ENCODE measurements at places on chromosomes 16 and 17.

DNA sequence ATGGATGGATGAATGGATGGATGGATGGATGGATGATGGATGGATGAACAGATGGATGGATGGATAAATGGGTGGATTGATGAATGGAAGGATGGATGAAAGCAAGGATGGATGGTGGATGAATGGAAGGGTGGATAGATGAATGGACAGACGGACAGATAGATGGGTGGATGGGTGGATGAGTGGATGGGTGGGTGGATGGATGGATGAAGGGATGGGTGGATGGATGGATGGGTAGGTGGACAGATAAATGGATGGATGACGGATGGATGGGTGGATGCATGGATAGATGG lies 14.9 kb downstream of the SRL start:
- DNase-seq = no peak

- no peak for DNase-seq
These were observed 34.5 kb downstream of the LITAFD start for GRCh38 chr16:8916541-8917225.

DNA sequence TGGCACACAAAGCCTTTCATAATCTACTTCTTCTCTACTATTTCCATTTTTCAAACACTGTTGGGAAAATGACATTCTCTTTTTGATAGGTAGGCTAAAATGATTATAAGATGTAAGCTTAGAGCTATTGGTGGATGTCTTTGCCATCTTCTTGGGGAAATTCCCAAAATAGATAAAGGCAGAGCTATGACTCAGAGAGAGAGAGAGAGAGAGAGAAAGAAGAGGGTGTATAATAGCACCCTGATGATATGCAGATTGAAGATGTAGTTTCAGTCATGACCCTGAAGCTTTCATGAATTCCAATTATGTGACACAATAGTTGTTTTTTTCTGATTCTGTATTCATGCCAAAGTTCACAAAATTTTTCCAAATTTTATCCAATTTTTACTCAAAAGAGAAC lies 529.1 kb downstream of the HS3ST4 start:
- no peak for DNase-seq

DNA sequence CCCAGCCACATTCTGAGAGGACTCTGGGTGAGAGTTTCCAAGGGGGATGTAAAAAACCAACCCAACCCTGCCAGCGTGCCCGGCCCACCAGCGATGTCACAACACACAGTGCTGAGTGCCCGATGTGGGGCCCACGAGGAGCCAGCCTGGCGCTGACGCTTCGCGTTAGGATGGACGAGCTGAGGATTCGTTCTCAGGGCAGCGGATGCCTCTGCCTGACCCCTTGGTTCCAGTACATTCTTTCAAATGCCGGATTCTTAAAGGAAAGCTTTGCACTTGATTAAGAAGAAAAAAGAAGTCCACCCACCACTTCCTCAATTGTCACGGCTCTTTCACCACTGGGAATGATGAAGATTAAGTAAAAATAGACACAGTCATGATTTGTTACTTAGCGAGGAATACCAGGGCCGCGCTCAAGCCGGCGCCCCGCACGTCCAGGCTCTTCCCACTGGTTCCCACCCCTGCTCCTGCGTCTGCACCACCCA lies 79.4 kb downstream of the IRF8 start:
- no peak for DNase-seq

- no peak for DNase-seq
These were observed 120.6 kb upstream of the KCNJ16 start for GRCh38 chr17:69954241-69954925.

GRCh38 chr17:3647769-3648555 lies 11.4 kb downstream of the CTNS start:
- DNase-seq = peak; percentile 52

DNA sequence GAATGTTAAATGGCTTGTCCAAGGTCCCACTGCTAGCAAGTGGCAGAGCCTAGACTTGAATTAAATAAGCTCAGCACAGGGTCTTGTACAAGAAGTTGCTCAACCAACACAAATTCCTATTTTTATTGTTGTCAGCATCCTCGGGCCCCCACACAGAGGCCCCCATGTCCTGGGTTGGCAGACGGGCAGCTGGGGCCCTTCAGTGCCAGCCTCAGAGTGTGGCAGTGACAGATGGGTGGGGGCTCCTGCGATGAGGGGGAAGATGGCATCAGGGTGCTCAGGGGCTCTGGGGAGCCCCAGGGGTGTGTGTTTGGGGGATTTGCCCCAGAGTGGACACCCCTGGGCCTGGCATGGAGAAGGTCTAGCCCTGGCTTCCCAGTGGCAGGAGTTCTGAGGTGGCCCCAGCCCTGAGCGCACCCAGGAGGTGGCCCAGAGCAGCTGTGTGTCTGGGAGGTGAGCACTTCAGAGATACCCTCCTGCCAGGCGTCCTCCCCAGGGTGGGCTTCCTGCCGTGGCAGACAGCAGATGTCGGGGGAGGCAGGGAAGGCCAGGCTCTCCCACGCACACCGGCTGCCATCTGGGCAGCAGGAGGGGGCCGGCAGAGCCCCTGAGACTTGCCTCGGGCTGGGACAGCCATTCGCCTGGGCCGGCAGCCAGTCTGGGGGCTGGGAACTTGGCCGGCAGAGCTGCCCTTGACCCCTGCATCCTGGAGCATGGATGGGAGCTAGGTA lies 150.8 kb downstream of the C16orf78 start:
- no peak for DNase-seq

DNA sequence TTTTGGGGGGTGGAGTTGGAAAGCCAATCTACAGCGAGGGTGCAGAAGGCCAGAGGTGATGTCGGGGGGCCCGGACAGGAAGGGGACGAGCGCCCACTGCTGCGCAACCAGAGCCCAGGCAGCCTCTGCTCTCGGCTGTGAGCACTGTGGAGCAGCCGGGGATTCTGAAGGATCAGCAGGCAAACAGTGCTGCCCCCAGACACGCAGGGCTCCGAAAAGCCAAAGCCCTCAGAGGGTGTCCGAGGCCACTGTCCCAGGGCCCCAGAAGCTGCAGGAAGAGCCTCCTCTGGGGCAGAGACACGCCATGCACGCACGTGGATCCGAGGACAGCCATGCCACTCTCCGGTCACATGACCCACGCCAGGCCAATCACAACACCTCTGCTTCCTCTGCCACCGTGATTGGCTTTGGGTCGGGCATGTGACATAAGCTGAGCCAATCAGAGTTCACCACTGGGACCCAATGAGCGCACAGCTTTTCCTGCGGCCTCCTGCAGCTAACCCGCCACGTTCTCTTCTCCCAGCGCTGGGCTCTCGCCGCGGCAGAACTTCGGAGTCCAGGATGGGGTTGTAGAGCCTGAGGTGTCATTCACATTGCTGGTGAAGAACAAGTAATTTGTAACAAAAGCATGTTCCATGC lies 40.7 kb downstream of the ACTG1 start:
- DNase-seq = no peak

- peak; percentile 78 for DNase-seq
These were observed 13.2 kb downstream of the IL4R start for GRCh38 chr16:27326738-27327585.

GRCh38 chr17:74478420-74479100 lies 12.1 kb downstream of the CD300A start:
- no peak for DNase-seq

GRCh38 chr16:66359811-66360608 lies 6.5 kb upstream of the CDH5 start:
- peak; percentile 58 for DNase-seq

DNA sequence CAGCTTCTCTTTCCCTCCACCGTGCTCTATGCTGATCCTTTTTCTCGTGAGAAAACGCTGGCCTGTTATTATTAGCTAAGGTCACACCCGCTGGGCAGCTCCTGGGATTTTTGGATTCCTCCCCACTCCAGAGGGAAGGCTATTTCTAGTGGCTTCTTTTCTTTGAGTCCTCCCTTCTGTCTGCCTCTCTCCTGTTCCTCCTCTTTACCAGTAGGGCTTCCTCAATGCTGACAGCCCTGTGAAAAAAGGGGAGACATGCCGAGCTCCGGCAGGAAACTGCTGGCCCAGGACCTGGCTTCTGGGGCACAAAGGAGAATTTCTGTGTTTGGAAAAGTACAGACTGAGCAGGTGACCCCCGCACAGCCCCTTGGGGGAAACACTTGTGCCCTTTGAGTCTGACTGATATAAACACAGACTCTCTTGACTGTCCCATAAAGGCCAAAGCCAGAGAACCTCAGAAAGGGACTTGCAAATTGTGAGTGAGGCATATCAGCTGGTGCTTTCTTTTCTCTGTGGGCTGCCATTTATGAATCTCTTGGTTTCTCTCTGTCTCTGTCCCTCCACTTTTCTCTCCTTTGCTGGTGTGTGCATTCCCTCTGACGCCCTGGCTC lies 14.0 kb upstream of the RNF135 start:
- no peak for DNase-seq

DNA sequence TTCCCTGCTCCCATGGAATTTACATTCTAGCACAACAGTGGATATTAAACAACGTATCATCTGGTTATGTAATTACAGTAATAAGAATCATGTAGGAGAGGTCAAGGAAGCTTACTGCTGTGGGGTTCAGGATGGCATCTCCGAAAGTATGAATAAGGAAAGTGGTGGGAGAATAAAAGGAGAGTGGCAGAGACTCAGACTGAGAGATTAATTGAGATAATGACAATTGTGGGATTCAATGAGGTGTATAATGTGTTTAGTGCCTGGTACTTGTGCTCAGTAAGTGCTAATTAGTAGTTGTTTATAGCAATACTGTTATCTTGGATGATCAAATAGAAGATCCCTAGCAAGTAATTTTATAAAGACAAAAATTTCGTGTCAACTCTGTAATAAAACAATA lies 45.3 kb downstream of the NF1 start:
- DNase-seq = no peak

GRCh38 chr17:45098869-45099616 lies 33.3 kb downstream of the PLCD3 start:
- peak; percentile 86 for DNase-seq

DNA sequence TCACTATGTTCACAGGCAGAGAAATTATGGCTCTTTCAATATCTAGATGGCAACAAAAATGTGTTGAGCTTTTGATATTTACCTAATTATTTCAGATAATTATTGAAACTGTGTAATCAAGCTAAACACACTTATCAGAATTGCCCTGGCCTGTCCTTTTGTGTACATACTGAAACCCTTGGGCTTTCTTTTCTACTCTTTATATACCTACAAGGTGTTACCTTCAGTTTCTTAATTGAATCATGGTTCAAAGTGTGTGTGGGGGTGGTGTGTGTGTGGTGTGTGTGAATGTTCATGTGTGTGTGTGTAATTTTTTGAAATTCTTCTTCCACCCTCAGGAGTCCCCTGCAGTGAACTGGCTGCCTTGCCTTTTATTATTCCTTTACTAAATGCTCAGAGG lies 506.8 kb upstream of the SOX9 start:
- DNase-seq = no peak

GRCh38 chr17:7739746-7740145 lies 22.2 kb downstream of the DNAH2 start:
- no peak for DNase-seq

DNA sequence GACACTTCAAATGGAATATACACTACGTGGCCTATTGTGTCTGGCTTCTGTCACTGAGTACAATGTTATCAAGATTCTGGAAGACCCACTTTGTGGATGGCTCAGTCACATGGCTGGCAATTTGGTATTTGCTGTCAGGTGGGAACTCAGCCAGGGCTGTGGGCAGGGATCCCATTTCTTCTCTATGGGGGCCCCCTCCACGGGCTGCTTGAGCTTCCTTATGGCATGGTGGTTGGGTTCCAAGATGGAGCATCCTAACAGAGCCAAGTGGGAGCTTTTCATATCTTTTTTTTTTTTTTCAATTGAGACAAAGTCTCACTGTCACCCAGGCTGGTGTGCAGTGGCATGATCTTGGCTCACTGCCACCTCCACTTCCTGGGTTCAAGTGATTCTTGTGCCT lies 18.0 kb upstream of the CEP20 start:
- DNase-seq = no peak

GRCh38 chr17:17315142-17315821 lies 12.1 kb downstream of the NT5M start:
- no peak for DNase-seq

- DNase-seq = no peak
These were observed 21.9 kb downstream of the ACE start for GRCh38 chr17:63498626-63499195.

DNA sequence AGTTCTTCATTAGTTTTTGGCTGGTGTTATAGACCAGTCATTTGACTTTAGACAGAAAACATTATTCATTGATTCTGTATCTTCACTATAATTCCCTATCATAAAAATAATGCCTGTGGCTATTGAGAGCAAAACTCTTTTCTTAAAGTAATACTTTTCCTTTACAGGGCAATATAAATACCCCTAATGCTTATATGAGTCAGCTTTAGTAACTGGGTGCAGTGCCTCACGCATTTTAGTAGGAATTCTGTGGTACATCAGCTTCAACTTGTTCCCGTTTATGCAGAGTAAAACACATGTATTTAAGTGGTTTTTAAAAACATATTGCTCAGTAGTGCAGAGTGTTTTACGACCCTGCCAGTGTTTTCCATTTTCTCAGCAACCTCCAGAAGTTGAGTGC lies 68.1 kb downstream of the SEC14L1 start:
- no peak for DNase-seq

GRCh38 chr16:78050734-78051400 lies 28.5 kb downstream of the CLEC3A start:
- DNase-seq = no peak

GRCh38 chr17:16407911-16408588 lies 7.3 kb upstream of the TRPV2 start:
- peak; percentile 64 for DNase-seq

GRCh38 chr17:37039269-37039668 lies 90.5 kb downstream of the AATF start:
- no peak for DNase-seq

DNA sequence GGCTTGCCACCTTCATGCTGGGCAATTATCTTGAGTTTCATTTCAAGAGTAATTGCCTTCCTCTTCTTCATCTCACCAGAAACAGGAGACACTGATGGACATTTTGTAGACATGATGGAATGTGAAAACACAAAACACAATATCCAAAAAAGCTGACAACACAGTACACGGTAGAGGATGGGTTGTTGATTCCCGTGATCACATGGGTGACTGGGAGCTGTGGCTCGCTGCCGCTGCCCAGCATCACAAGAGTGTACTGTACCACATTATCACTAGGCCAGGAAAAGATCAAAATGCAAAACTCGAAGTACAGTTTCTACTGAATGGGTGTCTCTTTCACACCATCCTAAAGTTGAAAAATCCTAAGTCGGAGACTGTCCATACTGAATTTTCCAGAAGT lies 7.4 kb downstream of the PTRH2 start:
- no peak for DNase-seq

DNA sequence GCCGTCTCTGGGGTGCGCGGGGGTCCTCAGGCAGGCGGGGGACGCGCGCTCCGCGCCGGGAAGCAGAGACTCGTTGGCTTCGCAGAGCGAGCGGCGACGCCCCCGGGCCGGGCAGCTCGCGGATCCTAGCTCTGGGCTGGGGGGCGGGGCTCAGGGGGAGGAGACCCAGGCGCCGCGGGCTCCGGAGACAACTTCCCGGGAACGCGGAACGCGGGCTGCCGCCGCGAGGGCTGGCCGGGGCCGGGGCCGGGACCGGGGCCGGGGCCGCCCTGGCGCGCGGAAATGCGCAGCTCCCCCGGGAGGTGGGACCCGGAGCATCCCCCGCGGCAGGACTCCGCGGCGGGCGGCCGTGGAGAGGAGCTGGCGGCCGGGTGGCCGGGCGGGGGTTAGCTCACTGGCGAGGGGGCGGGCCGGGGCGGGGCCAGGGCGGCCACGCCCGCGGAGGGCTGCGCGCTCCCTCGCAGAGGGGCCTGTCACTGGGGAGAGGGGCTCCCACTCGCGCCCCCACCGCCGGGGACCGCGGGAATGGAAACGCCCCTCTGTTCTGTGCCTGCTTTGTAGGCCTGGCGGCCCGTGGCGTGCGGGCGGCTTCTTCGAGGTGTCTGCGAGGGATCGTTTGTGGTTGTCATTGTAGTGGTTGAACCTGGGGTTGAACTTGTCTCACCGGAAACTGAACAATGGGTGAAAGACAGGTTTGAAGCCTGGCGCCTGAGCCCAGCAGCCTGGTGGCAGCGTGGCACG lies at the start of gene GAS7:
Gene GAS7, minus strand, starts transcription at position 98 of the 741 bp plus-strand sequence.
- peak; percentile 81 for DNase-seq
